ENCODE measurements at places on chromosomes 5 and 9. TPM values are rescaled to one million over a fixed set of nuclear protein-coding genes. Genes with fewer than 3 reads are reported as not detected.

DNA sequence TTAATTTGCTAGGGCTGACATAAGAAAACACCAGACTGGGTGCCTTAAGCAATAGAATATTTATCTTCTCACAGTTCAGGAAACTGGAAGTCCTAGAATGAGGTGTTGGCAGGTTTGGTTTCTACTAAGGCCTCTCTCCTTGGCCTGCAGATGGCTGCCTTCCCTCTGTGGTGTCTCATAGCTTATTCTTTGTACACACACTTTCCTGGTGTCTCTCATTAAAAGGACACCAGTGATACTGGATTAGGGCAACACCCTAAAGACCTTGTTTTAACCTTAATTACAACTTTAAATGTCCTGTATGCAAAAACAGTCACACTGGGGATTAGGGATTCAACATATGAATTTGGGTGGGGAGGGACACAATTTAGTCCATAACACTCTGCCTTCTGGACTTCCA lies 25.1 kb downstream of the NUTM2F start:
- DNase-seq, result no peak

GRCh38 chr5:112010475-112010874 lies 253.5 kb upstream of the NREP start:
- DNase-seq, result no peak

Gene FOXD4
- 0.43 TPM for total RNA-seq

GRCh38 chr5:51990241-51990640 lies 607.0 kb downstream of the ISL1 start:
- DNase-seq, result no peak

DNA sequence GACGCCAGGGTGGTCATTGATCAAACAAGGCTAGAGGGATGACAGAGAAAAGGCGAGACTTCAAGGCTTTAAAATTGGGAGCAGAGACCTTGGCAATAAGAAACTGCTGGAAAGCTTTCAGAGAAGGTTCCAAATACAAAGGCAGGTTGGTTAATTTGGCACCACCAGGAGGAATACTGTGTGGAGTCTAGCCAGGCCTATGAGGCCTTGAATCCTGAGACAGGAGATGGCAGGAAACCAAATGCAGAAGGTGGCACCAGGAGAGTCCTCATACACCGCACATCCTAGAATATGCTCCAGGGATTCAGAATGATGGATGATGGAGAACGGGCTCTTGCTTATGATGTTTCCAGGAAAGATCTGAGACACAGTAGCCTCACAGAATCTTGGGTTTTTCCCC lies 90.0 kb downstream of the MCTP1 start:
- no peak for DNase-seq

- no peak for DNase-seq
These were observed 8.5 kb downstream of the CAMSAP1 start for GRCh38 chr9:135898634-135899407.

DNA sequence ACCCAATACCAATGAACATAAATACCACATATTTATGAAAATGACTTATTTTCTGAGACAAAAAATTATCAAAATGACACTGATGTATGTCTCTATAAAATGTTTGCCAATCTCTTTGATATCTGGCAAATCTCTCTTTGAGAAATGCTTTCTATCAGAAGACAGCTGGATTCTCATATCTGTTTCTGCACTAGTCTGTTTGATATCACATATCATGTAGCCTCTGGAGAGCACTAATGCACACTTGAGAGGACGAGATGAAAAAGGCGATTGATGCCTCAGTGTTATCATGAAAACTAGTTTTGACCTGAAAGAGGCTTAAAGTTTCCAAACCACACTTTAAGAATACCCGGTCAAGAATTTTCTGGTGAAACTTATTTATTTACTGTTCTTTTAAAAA lies 29.1 kb upstream of the ANKRD55 start:
- DNase-seq, result no peak

DNA sequence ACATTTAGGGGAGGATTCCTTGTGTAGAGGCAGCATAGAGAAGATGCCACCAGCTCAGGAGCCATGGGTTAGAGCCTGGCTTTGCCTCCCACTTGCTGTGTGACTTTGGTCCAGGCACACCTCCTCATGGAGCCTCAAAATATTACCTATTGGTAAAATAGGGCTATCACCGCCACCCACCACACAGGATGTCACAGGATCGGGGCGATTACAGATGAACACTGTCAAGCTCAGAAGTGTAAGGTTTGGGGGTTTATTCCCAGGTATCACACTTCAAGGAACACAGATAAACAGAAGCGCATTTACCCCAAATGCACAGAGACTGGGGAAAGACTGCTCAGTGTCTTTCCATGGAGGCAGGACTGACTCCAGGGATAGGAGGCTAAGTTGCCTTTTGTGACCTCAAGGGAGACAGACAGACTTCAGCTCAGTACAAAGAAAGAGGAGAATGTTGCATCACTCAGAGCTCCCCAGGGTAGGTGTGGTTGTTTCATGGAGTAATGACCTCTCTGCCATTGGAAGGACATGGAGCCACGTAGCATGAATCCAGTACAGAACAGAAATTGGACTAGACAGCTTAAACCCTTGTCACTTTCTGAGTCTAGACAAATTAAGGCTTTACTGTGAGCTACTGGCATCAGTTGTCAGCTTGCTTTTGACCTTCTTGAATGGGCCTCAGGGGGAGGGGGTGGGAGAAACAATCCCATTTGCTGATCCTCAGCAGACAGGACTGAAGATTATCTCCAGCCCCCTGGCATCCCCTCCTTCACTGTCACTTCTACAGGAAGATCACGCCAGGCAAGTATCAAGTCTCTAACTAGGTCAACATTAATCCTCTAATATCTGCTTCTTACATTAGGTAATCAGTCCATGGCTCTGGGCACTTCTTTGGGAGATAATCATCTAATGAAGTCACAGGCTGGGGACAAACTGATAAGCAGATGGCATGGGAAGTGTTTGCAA lies 6.5 kb downstream of the TRAF1 start:
- no peak for DNase-seq

DNA sequence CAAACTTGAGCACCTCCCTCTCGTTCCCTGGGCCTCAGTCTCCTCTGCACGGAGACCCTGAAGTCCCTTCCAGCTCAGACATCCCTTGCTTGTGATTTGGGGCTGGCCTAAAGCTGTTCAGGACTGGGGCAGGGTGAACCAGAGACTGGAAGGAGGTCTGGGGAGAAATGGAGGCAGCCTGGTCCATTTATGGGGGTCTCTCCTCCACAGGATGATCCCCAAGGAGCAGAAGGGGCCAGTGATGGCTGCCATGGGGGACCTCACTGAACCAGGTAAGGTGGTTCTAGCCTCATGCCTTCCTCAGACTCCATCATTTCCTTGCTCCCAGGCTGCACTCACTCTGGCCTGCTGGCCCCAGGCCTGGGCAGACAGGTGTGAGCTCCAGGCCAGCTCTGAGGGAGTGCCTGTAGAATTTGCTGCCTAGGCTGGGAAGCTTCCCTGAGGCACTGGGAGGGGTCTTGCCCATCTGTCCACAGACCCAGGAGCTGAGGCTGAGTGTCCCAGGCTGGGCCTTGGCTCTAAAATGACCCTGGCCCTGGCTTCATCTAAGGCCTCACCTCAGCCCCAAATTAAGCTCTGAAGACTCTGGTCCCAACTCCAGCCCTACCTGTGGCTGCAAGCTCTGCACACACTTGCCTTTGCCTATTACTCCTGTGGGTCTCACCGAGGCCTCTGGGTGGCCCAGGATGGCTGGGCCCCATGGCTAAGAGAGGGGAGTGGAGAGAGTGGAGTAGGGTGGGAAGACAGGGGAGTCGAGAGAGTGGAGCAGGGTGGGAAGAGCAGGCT lies 1.9 kb downstream of the MYOZ3 start:
- DNase-seq, result no peak

DNA sequence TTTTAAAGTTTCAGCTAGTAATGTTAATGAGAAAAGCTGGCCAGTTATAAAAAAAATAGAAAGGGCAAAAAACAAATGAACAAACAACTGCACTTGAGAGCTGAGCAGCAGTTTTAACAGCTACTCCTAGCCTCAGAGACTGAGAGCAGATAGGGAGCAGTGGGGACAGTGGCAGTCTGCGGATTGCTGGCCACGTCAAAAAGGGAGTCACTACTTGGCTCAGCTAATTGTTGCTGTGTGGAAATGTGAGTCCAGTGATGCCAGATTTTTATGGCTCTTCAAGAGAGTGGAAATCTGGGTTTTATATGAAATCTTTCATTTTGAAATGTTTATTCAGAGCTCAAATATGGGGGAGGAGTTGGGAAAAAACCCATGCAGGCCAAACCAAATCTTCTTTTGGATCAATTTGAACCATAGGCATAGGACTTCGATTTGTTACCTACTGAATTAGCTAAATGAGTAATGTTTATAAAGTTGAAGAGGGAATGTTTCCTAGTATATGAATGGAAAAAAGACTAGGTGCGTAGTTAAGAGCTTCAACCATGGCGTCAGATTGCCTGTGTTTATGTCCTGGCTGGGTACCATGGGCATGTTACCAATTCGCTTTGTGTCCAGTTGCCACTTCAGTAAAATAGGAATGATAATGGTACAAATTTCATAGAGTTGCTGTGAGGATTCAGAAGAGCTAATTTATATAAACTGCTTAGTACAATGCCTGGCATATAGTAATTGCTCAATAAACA lies 102.1 kb downstream of the PAM start:
- DNase-seq, result no peak

Gene TARS1
- total RNA-seq, result 62.2 TPM

GRCh38 chr5:124773315-124774311 lies 27.2 kb upstream of the ZNF608 start:
- DNase-seq, result no peak

Gene ANKRD18B
- 2.1 TPM for total RNA-seq

Gene TMEM250
- total RNA-seq, result 40.6 TPM

DNA sequence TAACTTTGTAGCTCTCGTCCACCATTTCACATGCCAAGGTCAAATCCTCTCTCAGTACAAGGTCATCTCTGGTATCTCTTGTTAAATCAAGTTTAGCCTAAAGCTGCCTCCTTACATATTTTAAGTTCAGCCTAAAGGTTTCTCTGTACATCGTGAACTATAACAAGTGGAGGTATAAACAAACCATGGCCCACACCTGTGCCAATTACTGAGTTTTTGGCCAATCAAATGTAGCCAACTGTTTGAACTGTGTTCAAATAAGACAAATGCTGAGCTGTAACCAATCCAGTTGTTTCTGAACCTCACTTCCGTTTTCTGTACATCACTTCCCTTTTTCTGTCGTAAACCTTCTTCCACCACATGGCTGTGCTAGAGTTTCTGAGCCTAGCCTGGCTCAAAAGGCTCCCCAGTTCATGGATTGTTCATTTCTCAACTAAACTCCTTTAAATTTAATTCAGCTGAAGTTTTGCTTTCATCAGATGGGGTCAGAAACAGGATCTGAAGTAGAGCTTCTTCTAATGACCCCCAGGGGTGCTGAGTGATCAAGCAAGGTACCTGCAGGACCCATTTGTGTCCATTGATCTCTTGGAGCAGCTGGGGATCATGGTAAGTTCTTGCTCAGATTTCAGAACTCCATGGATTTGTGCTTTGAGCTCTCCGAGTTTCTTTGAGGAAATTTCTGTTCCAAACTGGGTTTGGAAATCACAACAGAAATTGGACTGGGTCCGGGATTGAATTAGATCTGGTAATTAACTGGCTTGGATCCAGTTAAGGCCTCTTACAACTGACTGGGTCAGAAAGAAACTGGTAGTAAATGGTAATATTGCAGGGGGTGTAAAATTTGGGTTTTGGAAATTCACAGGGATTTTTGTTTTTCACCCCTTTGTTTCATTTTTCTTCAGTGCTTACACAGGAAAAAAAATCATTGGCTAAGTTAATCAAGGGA lies 11.0 kb upstream of the NANS start:
- DNase-seq, result no peak

DNA sequence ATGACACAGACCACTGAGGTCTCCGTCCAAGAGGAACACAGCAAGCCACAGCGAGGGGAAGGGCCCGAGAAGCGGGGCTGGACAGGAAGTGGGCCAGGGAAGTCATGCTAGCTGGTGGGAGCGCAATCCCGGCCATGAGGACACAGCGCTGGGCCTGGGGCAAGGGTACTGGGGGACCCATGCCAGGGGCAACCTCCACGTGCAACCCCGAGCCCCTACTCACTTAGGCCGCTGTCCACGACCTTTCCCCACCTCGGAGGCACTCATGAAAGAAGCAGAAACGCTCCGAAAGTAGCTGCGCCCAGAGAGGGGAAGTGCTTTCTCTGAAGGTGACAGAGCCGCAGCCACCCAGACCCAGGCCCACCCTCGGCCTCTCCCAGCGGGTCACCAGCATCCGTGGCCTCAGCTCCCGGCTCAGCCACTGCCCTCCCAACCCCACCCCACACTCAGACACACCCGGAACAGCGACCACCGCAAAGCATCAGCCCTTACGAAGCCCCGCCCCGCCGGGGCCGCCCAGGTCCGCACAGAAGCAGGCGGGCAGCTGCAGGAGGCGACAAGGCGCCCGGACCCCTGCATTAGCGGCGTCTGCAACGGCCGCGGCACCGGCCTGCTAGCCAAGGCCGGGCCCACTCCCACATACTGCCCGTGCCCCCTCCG lies 782 bp downstream of the BICD2 start:
- no peak for DNase-seq

Gene MARCOL
- not detected for total RNA-seq

DNA sequence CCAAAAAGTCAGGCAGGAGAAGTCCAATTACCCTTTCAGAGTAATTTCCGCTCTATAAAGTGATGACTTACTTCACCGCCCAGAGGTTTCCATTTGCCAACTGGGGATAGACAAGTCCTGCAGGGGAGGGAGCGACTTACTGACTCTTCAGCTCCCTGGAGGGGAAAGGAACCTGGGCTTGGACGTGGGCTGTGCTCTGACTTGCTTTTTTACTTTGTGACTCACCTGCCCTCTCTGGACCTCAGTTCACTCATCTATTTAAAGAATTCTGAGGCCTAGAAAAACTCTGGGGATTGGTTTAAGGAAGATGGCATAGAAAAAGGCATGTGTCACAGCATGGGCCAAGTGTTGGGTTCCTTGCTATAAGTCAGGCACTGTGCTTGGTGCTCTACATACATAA lies 180.4 kb upstream of the TRIM32 start:
- DNase-seq, result no peak

GRCh38 chr5:60633341-60633740 lies 66.6 kb downstream of the DEPDC1B start:
- DNase-seq, result no peak

Gene FBXL17
- 22.7 TPM for total RNA-seq

GRCh38 chr9:114450833-114451706 lies 54.2 kb downstream of the WHRN start:
- no peak for DNase-seq

- no peak for DNase-seq
These were observed 359.7 kb downstream of the TRIM32 start for GRCh38 chr9:117046666-117047327.

DNA sequence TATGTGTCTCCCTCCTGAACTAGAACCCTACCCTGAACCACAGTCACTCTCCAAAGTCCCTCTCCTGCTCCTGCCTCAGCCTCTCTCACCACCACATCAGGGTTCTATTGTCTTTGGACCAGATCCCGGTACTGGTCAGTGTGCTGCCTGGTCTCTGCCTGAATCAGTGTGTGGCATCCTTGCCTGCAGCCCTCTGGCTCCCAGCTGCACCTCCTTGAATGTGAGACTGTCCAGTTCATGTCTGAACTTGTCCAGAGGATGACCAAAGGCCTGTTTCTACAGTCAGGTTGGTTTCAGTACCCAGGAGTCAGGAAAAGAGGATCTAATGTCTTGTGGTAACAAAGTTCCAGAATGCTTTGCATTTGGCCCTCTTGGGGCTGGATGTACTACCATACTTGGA lies 76.8 kb upstream of the RANBP3L start:
- DNase-seq, result no peak

Data from mucosa of gallbladder (tissue), 1 donor.